Naive thymus-derived CD8-positive, alpha-beta T cell (primary cell): ENCODE measurements at places on chromosomes 12 and 14.

- DNase-seq, result no peak
Observed at GRCh38 chr14:105014631-105015030, 6.3 kb downstream of the CDCA4 start.

DNA sequence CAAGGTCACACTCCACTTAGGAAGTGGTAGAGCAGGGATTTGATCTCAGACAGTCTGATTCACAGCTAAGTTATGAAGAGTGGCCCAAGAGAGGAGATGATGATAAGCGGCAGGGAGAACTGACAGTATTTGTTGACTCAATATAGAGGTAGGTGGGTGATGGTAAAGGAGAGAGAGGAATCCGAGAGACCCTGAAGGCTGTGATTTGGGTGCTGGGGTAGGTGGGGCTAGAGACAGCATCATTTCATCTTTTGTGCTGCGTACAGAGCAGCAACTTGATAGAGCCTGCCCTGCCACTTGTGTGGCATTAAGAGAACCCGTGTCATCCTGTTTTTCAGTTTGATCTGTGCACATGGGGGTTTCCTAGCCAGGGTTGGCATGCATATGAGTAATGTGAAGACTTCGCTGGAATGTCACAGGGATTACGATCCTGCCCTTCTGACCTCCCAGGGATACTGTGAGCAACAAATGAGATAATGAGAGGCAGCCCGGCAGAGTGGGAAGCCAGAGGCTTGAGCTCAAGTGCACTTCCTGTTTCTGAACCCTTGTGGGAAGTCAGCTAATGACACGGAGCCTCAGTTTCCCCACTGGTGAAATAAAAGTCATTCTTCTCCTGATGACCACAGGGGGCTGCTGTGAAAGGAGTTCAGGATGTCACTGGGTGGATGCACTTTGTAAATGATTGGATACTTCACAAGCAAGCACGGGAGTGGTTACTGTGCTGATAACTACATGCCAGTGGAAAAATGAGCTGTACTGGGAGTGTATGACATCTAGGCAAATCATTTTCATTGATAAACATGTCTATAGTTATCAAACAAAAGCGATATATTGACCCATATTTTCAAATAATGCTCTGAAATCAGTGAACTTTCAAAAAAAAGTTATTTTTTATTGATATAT lies 59.5 kb upstream of the IGF1 start:
- no peak for DNase-seq

- no peak for DNase-seq
Observed at GRCh38 chr14:56044196-56044595, 74.0 kb upstream of the PELI2 start.

GRCh38 chr12:69334158-69334557 lies 14.0 kb upstream of the LYZ start:
- DNase-seq, result no peak

DNA sequence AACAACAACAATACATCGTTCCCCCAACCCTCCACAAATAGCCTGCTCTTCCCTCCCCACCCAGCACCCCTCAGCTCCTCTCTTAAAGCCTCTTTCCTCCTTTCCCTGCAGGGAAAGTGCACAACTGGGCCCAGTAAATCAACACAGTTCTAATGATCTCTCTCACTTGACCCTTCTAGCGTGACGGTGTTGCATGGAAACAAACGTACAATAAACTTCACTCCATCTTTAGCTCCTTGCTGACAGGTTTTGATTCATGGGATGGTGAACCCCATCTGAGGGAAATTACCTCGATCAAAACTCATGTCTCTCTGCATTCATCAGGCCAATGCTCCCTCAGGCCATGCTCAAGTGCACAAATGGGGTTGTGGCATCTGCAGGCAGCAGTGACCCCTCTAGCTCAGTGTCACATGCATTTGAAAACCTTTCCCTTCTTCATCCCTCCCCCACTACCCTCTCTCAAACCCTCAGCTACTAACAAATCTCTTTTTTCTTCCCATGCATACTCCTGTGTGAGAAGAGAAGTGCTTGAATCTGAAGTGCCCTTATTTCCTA lies 22.9 kb downstream of the GDF11 start:
- DNase-seq, result no peak

DNA sequence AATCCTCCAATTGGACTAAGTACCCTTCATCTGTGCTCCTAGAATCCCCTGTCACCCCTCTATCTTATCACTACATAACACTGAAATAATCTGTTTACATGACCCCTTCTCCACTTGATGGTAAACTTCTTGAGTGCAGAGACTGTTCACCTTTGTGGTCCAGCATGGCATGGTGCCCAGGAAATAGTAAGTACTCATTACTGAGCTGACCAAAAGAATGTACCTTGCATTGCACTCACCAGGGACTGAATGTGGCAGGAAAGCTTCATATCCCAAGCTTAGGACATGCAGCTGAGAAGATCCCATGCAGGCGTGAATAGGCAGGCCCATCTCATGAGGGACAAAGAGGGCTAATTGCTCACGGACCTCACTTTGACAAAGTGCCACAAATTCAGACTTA lies 1.4 kb upstream of the GARIN2 start:
- DNase-seq, result no peak

DNA sequence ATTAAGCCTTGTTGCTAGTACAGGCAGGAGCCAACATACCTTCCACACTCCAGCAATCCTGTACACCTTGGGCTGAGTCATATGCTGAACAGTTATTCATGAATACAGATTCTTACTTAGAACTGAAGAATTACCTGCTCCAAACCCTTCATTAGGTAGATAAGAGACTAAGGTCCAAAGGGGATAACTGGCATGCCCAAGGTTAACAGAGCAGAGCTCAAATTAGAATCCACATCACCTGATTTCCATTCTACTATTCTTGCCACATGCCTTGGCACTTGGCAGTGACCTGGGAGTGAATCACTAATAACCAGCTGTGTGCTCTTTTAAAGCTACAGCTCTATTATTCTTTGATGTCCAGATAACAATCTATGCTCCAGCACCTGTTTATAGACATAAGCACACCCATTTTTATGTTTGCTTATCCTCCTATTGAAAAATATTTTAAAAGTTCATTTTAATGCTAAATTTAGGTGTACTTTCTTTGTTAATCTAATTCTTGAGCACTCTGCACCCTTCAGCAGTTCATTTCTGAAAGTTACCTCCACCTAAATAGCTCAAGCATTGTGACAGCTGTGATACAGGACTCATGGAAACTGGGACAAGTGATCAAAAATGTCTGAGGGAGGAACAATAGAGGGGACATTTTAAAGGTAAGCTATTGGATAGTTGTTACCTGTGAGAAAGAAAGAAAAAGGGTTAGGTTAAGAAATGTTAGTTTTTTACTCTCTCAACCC lies 19.4 kb downstream of the LPCAT3 start:
- no peak for DNase-seq

- no peak for DNase-seq
Observed at GRCh38 chr12:116380108-116380507, 102.6 kb upstream of the MED13L start.
